Airway epithelial cell (primary cell): ENCODE measurements at places on chromosomes 12 and 14. TPM values are rescaled to one million over a fixed set of nuclear protein-coding genes. Genes with fewer than 3 reads are reported as not detected.

Gene GABARAPL1
- total RNA-seq = 11.0 and 11.3 TPM in 2 replicates

Gene ERBB3
- 22.6 and 36.5 TPM in 2 replicates for total RNA-seq

Gene CLEC4E
- total RNA-seq = not detected in 2 replicates

Gene RPS26
- 1,471 and 1,883 TPM in 2 replicates for total RNA-seq

Gene EML5
- total RNA-seq = 0.07 and 0.51 TPM in 2 replicates

Gene AQP2
- not detected in 2 replicates for total RNA-seq

Gene DTX1
- total RNA-seq = not detected in 2 replicates

Gene AHNAK2
- 222 and 339 TPM in 2 replicates for total RNA-seq
